ENCODE measurements at places on chromosomes 7 and 10. TPM values are rescaled to one million over a fixed set of nuclear protein-coding genes. Genes with fewer than 3 reads are reported as not detected.

MMP21 gene
- total RNA-seq: 0.10 TPM

GRCh38 chr7:103902917-103903316, 86.5 kb downstream of the RELN start:
- no peak for DNase-seq

DNA sequence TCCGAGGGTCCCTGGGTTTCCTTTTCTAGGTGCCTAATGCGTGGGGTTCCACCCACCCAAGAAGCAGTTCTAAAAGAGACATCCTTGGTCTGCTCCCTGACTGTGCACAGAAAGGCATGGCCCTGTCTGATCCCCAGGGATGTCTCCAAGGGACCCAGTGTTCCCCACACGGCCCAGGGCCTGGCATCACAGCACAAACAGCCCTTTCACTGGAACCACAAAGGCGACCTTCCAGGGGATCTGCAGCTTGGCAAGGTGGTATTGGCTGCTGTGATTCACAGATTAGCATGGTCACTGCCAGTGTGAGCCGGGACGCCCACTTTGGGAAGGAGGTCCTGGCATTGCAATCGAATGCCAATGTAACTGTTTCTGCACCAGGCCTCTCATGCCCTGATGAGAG, 6.4 kb downstream of the KCNMA1 start:
- no peak for DNase-seq

BICC1 gene
- total RNA-seq: 1.7 TPM

DNA sequence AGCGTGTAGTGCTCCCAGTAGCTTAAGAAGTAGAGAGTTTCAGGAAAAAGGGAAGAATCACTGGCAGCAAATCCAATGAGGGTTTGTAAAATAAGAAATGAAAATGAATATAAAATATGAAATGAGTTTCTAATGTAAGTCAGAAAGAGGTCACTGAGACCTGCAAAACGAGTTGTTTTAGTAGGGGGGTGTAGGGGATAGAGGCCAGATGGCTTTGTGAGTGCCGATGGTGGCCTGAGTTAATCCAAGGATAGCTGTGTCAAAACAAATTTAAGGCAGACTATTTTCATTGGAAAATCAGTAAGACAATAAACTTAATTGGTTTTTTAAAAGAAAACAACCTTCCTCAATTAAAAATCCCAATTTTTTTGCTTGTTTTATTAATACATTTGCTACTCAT, 745 bp upstream of the ASB15 start:
- no peak for DNase-seq

ADCY1 gene
- total RNA-seq: 11.0 TPM

DNA sequence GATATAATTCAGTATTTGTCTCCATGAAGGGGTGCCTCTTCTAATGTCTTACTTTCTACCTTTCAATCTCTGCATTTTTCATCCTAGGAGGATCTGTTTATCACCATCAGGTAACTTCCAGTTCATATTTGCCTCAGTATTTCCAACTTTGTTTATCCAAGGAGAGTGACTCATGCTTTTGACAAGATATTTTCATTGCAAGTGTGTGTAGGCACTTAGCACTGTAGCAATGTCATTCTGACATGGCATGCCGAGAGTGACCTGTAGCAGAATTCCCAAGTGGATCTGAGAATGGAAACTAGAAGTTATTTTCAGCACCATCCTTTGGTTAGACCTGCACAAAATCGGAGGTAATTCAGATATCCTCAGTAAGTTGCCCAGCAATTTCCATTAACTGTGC, 129.9 kb downstream of the INHBA start:
- no peak for DNase-seq

DNA sequence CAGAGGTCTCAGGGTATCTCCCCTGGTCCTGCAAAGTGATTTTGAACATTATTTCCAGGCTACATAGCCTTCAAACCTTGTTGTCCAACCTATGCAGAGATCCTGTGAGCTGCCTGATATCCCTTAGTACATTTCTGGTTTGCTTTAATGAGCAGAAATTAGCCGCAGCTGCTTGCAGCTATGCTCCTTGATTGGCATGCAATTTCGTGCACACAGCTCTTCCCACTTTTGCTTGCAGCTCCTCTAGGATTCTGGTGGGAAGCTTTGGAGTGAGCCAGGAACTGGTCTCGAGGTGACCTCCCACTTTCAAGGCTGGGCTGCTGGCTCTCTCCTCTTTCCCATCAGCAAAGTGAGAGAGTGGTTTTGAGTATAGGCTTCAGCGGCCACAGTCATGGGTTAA, 45.8 kb downstream of the OAT start:
- DNase-seq: no peak

GPRIN2 gene
- 0.35 TPM for total RNA-seq

- no peak for DNase-seq
Measured at GRCh38 chr7:116517626-116518025, 7.2 kb upstream of the CAV1 start.

DLX6 gene
- total RNA-seq: not detected

DNA sequence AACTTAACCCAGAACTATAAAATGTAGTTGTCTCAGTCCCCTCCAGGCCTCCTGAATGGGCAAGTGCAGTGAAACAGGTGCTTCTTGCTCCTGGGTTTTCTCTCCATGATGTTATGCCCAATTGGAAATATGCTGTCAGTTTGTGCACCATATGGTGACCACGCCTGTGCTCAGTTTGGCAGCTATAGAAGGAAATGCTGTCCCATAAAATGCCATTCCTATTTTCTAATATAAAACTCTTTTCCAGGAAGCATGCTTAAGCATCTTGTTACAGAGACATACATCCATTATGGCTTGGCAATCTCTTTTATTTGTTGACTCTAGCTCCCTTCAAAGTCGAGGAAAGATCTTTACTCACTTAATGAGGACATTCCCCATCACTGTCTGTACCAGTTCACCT, 45.2 kb downstream of the FGFBP3 start:
- DNase-seq: no peak

DNA sequence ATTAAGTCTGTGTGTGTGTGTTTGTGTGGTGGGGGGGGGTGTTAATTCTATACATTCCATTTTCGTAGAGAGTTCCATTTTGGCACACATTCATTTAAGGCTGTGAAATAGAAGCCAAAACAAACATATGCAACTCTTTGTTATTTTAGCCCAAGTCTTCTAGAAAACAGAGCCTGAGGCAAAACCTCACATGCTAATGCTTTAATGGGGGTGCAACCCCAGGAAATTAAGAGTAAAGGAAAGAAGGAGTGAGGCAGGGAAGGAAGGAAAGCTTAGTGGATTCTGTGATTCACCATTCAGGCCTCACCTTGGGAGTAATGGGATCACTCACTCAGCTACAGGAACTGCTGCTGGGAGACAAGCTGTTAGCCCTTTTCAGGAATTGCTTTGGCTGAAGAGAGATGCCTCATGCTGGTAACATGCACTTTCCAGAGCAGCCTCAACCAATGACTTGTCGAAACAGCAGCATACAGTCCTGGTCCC, 73.0 kb upstream of the CTTNBP2 start:
- DNase-seq: no peak

SERPINE1 gene
- total RNA-seq: 173 TPM

CYP26A1 gene
- total RNA-seq: 15.0 TPM

GRCh38 chr7:121515630-121516401, 119.7 kb upstream of the FAM3C start:
- DNase-seq: no peak

TCAF2 gene
- 2.2 TPM for total RNA-seq

GRCh38 chr10:75043256-75044131, 68.0 kb upstream of the SAMD8 start:
- no peak for DNase-seq

- peak; percentile 80 for DNase-seq
Measured at GRCh38 chr7:90720984-90721760, 125.1 kb downstream of the CDK14 start.

GRCh38 chr10:26725837-26726727, 28.6 kb downstream of the PDSS1 start:
- peak; percentile 71 for DNase-seq

ST8SIA6 gene
- 1.7 TPM for total RNA-seq

DNA sequence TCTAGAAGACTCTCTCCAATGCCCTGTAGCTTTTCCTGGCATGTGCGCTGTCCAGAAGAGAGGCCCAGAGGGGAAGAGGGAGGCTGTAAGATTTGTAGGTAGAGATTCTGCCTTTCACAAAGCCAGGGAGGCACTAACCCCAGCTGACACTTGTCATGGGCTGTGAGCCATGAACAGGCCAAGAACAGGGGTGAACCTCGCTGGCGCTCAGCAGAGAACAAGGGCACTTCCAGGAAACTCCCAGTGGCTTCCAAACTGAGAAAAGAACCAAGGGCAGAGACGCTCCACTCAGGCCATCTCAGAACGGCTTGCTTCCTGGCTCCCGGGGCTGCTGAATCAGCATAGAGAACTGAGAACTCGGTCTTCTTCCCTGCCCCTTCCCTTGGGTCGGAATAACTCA, 257.8 kb upstream of the ZNF32 start:
- DNase-seq: no peak

DNA sequence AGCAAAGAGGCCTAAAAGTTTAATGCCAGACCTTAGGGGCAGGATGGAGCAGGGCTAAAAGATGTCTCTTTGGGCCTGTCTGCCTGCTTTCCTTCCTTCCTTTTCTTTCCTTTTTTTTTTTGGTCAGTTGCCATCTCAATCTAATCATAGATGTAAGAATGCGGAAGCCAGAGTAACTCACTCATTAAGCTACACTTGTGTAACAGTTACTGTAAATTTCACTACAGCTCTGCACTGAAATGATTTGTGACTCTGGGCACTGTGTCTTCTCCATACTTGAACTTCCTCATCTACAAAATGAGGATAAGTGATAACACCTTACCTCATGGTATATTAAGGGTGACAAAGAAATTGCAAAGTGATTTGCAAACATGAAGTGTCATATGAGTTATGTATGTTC, 75.5 kb upstream of the AGK start:
- DNase-seq: no peak

SYT15 gene
- 0.90 TPM for total RNA-seq
